ENCODE measurements at places on chromosomes 3 and 15.

DNA sequence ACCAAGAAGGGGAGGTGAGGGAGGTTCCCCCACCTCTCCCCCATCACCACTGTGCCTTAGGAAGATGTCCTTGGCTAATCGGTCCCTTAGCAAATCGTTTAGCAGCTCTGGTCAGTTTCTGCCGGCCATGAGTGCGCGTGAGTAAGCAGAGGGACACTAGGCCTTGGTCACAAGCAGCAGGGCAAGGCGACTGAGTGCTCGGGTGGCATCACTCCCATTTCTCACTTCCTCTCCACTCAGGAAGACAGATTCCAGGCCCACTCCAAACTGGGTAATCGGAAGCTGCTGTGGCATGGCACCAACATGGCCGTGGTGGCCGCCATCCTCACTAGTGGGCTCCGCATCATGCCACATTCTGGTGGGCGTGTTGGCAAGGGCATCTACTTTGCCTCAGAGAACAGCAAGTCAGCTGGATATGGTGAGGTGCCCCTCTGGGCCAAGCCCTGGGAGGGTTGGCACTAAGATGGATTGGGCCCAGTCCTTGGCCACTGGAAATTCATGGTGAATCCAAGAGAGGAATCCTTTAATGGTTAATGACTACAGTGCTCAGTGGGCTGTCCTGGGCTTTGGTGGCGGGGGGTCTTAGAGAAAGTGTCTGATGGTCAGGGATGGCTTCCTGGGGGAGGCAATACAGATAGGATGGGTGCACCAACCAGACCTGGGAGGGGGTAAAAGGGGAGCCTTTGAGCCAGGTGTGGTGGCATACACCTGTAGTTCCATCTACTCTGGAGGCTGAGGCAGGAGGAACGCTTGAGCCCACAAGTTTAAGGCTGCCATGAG lies 4.0 kb downstream of the PARP3 start:
- no peak for DNase-seq

GRCh38 chr15:84616235-84616634 lies 15.4 kb downstream of the ZSCAN2 start:
- no peak for DNase-seq

DNA sequence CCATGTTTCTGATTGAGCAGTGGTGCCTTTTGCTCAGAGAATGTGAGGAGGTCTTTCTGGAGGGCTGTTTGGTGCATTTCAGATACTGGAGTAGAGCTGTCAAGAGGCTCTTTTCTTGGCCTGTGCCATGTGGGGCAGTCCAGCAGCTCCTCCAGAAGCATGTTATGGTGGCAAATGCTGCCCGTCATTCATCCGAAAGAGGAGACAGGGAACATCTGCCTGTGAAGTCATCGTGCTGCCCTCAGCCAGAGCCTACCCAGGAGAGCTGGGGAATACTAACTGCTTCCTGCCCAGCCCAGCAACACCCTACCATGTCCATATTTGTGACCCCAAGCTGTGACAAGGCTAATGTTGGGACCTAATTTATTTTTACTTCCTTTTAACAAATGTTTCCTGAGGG lies 82.2 kb upstream of the SLC6A6 start:
- DNase-seq = no peak

DNA sequence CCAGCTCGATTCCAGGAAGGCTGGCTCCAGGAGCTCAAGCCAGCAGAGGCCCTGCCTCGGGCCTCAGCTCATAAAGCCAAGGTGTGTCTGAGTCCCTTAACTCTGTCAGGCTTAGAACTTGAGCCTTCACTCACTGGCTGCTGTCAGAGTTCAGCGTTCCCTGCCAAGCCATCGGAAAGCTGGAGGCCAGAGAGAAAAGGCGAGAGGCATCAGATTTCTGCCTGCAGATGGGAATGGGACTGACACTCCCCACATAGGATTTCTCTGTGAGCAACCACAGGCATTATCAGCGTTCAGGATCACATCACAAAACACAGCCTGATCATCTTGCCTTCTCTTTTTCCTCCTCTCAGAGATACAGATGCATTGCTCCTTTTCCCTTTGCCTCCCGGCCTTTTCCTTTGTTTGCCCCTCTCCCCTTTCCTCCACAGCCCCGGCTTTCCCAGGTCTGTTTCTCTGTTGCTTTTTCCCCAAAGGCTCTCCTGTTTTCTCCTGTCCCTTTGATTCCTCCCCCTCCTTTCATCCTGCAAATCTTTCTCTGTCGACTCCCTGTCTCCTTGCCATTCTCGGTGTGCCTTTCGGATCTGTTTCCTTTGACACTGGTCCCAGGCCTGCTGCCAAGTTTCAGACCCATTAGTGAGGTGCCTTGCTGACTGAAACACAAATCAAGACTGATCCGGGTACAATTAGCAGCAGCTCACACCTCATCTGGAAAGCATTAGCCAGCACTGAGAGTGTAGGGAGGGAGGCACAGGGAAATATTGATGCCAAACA lies 44.5 kb upstream of the BOC start:
- no peak for DNase-seq

- DNase-seq = no peak
Measured at GRCh38 chr3:175411946-175412345, 552.8 kb downstream of the NAALADL2 start.

DNA sequence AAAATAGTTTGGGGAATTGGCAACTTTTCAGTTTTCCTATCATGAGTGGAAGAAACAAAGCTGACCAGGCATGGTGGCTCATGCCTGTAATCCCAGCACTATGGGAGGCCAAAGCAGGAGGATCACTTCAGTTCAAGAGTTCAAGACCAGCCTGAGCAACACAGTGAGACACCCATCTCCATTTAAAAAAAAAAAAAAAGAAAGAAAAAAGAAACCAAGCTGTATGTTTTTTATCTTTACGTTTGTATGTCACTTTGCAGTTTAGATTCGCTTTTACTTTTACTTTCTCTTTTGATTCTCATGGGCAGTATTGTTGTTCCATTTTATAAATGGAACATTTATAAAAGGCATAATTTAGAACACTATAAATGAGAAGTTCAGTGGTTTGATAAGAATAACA lies 31.2 kb upstream of the TNIK start:
- no peak for DNase-seq

GRCh38 chr3:127135241-127136023 lies 57.5 kb upstream of the PRR23E start:
- no peak for DNase-seq

GRCh38 chr15:79299126-79299840 lies 11.6 kb upstream of the TMED3 start:
- DNase-seq = no peak

DNA sequence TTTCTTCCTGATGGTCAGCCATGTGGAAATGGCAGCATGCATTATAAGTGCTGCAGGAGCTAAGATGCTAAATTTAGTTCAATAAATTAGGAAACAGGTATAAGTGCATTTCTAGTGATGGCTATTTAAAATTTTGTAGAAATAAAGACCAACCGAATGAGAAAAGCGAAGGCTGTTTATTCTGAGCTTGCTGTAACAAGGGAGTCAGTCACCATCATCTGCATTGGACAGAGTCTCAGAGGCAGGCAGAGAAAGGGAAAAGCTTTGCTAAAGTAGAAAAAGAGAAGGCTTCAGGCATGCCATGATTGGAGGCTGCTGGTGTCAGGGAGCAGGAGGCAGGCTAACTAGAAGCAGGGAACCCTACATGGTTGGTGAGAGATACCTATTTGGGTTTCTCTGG lies 451.0 kb downstream of the EDEM1 start:
- DNase-seq = no peak

DNA sequence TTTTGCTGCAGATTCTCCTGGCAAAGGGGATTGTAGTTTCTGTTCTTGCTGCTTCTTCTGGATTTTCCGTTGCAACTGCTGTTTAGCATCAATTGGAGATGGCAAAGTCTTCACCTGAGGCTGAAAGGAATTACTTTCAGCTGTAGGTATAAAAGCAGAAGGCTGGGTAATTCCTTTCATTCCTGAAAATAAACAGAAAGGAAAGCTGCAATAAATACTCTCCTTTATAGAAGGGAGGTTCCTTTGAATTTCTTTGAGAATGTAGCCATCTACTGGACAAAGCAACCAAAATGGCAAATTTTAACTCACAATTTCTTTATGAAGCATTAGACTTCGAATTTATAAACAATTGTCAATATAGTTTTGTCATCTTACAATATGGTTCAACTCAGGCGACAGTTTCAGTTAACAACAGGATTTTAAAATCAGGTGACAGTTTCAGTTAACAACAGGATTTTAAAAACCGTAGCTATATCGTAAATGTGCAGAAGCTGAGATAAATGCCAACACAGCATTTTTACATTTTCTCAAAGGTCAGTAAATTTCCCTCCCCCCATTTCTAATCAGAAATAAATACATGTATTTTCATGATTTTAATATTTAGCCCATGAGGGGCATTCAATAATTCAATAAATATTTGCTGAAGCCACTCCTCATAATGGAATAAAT lies 104.9 kb upstream of the NEDD4 start:
- DNase-seq = no peak

DNA sequence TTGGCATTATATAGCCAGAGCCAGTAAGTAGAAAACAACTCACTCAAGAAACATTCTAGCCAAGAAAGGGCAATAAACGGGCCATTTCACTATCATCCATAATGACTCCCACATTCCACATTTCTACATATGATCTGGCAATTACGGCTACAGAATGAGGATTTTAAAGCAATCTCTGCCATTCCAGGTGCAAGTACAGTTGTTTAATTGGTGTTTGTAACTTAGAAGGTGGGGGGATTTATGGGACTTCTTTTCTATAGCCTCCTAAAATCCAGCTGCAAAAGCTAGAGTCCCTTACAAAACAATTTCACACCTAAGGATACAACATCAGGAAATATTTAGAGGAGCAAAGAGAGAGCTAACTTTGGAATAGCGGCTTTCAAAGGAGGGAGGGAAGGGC lies 295.4 kb upstream of the RORA start:
- no peak for DNase-seq

DNA sequence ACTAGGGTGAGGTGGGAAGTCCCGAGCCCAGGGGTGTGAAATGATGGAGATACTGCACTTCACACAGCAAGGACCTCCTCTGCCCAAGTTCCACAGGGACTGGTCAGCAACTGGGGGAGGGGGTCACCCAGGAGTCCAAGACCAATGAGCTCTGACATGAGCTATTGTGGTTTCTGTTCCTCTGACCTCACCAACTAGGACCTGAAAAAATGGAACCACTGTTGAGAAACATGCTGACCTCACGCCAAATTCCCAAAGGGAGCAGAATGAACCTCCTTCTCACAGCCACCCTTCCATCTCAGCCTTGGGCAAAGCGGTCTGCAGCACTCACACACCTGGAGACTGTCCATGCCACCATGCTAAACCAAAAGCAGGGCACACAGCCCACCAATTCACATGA lies 69.3 kb downstream of the LRIG1 start:
- no peak for DNase-seq

GRCh38 chr15:47715856-47716445 lies 1.4 kb upstream of the SEMA6D start:
- DNase-seq = no peak

GRCh38 chr3:109081746-109082510 lies 36.0 kb downstream of the MORC1 start:
- DNase-seq = no peak

DNA sequence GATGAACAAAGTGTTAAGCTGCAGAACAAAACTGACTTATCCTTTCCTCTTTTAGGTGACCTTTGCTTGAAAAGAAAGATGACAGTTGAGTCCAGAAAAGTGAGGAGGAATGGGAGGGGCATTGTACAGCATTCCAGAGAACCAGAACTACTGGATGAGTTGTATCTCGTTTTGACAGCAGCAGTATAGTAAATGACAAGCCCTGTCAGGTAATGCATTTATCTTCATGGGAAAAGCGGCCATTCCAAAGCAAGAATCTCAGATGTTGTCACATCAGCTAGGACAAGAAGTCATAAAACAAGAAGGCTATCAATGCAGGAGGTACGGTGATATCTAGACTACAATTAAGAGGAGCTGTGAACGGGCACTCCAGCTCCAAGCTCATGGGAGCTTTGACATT lies 421.5 kb downstream of the MAGI1 start:
- DNase-seq = no peak

DNA sequence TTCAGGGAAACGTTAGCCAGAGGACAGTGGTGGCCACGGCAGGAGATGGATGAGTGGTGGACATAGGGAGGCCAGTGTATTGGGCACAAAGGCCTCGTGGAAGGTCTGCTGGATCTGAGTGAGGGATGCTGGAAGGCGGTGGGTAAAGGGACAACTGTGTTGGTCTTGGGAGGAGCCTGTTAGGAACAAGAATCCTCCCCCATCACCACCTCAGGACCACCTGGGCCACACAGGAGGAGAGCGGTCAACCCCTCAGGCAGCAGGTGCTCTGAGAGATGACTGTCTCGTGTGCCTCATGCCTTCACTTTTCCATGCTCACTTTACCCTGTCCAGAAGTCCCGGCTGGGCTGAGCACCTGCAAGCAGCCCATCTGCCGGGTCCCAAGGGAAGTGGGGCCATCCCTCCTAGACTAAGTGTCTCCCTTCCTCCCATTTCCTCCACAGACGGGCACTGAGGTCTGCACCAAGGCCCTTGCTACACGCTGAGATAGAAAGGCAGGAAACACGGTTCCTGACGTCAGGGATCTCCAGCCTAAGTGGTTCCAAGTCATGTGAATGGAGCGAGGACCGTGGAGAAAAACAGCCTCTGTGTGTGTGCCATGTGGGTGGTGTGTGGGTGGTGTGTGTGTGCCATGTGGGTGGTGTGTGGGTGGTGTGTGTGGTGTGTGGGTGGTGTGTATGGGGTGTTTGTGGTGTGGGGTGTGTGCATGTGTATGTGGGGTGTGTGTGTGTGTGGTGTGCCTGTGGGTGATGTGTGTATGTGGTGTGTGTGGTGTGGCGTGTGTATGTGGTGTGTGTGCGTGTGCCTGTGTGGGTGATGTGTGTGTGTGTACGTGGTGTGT lies 47.8 kb upstream of the CTSH start:
- no peak for DNase-seq

DNA sequence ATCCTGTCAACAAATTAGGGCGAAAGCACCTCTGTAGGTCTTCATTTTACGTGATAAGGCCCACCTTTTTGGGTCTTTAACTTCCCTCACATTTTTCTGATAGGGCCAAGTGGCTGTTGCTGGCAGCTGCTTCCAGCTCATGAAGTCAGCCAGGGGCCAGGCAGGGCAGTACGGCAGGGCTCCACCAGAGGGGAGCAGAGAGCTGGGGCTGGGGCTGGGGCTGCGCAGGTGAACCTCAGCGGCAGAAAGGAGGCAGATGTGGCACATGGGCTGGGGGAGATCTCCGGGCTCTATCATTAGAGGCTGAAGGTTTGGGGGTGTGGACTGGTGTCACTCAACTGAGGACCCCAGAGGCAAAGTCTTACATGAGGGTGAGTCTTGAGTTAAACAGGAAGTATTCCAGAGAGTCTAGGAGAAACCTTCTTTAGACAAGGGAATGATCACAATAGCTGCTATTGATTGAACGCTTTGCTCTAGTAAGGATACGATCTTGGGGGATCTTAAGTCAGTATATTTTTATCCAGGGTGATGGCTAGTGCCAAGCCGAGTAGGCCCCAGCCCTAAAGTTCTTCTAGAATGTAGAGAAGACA lies 62.8 kb upstream of the MEX3B start:
- DNase-seq = peak; percentile 71

- DNase-seq = no peak
Measured at GRCh38 chr3:160053048-160053391, 64.4 kb downstream of the IL12A start.

DNA sequence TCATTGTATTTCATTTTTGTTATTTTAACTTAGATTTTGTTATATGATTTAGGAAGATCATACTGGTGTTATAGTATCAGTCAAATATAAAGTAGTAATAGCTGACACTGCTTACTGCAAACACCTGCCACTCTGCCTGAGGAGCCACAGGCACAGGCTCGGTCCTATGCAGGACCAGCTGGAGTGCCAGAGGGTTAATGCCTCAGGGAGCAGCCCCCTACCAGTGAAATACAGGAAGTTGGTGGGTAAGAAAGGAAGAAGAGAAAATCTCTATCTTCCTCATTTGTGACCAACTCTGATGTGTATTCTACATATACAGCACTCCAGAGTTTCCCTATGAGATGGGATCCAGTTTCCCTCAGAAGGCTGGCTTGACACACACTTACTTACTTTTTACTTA lies 593.3 kb downstream of the UNC13C start:
- DNase-seq = no peak

All from GM12892 (cell line).